ENCODE measurements at places on chromosomes 4 and X.

- no peak for DNase-seq
Measured at GRCh38 chrX:147646949-147647723, 264.6 kb upstream of the FMR1 start.

DNA sequence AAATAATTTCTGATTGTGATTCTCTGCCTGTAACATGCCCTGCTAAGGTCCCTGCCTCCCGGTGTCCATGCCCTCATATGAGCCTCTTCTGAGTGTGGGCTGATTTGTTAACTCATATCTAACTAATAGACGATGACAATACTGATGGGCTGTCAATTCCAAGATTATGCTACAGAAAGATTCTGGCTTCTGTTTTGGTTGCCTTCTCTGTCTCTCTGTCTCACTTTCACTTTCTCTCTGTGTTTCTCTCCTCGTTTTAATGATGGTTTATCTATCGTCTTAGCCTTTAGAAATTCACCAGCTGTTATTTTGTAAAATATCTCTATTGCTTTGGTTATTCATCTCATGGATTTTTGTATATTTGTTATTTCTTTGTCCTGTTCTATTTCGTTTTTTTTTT is 312.5 kb upstream of the ANXA10 start:
- DNase-seq, result no peak

DNA sequence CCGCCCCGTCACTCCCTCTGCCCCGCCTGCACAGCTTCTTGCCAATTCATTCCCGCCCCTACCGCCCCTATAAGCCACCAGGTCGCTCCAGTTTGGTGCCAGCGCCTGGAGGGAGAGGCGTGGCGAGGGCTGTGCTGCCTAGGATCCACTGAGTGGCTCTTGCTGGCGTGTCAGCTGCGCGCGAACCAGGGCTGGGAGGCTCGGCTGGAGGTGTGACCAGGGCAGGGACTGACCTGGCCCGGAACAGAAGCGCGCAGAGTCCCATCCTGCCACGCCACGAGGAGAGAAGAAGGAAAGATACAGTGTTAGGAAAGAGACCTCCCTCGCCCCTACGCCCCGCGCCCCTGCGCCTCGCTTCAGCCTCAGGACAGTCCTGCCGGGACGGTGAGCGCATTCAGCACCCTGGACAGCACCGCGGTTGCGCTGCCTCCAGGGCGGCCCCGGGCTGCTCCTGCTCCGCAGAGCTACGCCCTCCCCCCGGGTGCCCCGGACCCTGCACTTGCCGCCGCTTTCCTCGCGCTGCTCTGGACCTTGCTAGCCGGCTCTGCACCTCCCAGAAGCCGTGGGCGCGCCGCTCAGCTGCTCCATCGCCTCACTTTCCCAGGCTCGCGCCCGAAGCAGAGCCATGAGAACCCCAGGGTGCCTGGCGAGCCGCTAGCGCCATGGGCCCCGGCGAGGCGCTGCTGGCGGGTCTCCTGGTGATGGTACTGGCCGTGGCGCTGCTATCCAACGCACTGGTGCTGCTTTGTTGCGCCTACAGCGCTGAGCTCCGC is at the start of gene GPR78:
TSS of gene GPR78 (plus strand) at position 72 of the 773 bp plus-strand sequence. CDS start at position 663, 591 bp downstream.
- no peak for DNase-seq

- no peak for DNase-seq
Measured at GRCh38 chrX:149639568-149639967, 8.0 kb upstream of the TMEM185A start.

DNA sequence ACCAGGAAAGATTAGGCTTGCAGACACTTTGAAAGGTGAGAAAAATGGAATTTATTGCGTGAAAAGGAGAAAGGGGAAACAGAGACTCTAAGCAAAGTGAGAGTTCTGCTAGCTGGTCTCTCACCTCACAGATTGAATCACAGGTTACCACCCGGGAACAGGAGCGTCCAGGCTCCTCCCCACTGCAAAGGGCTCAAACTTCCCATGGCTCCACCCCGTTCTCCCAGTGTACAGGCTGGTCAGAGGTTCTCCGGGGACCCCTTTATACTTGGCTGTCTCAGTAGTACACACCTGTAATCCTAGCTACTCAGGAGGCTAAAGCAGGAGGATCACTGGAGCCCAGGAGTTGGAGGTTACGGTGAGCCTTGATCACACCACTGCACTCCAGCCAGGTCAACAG is 44.0 kb upstream of the ABCG2 start:
- no peak for DNase-seq

DNA sequence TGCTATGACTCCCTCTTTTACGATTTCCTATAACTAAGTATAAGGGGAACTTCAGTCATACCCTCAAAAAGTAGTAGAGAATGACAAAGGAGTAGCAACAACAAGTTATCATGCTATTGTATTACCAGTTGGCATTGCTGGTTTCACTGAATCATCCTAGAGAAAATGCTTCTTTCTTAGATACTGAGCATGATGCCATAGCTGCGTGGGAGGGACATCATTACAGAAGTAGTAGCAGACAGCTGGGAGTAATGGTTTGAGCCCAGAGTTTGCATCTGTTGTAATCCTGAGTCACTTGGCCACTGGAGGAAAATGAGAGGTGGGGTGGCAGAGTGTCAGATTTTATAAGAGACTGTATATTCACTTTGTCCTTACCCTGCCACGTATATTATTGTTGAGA is 38.6 kb downstream of the MTMR1 start:
- no peak for DNase-seq

GRCh38 chr4:4860600-4861389 is 1.3 kb downstream of the MSX1 start:
- DNase-seq, result no peak

DNA sequence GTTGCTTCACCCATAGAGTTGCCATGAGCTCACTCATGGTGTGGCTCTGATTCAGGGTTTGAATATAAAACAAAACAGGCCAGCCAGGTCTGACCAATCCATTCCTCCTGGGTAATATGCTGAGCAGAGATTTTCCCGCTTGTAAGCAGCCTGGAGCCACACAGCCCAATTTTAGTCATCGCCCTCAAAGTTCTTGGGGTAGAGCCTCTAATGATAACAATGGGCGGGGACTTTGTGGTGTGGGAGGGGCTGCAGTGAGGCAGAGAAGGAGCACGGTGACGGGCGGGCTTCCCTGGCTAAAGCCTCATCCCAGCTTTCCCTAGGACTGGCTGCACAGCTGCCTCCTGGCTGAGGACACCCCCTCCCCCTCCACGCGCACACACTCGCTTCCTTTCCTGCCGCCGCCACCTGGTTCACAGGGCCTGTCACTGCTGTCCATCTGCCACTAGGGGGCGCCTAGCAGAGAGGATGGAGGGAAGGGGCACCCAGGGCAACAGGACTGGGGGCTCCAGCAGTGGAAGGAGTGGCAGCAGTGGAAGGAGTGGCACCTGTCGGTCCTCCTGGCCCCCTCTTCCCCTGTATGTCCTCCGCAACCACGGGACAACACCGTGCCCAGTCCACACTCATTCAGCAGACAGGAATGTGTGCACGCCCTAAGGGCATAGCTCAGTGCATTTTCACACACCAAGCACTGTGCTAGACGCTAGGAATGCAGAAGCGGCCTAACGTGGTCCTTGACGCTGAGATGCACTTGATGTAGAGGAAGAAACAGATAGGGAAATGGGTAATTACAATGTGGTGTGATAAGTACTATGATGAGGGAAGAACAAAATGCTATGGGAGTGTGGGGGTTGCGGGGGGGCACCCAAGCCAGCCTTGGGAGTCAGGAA is 26.8 kb downstream of the PRPS1 start:
- peak; percentile 64 for DNase-seq

DNA sequence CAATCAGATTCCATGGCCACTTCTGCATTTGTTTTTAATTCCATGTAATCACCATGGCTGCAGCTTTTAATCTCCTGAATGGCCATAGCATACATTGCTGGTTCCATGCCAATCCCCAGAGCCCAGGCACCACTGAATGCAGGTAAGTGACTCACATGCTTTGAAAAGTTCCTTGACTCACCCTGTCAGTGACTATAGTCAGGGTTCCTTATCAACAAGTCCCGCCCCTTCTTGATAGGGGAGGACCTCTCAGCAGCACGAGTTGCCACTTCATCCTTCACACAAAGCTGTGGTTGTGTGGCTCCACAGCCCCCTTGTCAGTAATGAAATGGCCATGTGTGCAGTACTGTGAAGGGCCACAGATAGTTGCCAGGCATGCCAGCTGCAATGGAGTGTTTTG is 516.6 kb downstream of the PPARGC1A start:
- no peak for DNase-seq

DNA sequence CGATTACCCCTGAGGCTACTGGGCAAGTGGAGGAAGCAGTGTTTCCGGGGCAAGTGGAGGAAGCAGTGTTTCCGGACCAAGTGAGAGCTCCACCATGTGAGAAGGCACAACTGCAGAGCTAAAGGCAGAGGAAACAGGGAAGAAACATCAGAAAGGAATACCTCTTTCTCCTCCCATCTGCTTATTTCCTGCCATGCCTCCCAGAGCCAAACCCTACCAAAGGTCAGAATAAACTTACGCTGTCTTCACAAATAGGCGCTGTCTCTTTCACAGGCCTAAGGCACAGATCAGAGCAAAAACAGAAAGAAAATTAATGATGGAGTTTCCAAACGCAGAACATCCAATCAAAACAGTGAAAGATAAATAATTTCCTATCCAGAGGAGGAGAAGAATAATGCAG is 153.0 kb downstream of the ATOH1 start:
- DNase-seq, result no peak

DNA sequence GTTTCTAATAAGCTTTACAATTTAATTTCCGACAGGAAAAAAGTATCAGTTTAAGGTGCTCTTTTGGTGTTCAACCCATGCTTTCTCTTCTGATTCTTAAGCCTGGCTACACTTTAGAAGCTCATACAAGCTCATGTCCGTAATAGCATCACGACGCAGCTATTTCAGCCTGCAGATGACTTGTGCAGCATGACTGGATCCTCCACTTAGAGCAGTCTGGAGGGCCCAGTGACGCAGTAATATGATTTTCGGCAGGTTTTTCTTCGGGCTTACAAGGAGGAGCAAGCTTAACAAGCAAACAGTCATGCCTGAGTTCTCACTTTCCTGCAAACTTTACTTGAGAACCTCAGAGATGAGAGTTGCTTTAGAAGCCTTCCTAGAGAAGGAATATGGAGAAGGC is 85.3 kb upstream of the MAML3 start:
- no peak for DNase-seq

DNA sequence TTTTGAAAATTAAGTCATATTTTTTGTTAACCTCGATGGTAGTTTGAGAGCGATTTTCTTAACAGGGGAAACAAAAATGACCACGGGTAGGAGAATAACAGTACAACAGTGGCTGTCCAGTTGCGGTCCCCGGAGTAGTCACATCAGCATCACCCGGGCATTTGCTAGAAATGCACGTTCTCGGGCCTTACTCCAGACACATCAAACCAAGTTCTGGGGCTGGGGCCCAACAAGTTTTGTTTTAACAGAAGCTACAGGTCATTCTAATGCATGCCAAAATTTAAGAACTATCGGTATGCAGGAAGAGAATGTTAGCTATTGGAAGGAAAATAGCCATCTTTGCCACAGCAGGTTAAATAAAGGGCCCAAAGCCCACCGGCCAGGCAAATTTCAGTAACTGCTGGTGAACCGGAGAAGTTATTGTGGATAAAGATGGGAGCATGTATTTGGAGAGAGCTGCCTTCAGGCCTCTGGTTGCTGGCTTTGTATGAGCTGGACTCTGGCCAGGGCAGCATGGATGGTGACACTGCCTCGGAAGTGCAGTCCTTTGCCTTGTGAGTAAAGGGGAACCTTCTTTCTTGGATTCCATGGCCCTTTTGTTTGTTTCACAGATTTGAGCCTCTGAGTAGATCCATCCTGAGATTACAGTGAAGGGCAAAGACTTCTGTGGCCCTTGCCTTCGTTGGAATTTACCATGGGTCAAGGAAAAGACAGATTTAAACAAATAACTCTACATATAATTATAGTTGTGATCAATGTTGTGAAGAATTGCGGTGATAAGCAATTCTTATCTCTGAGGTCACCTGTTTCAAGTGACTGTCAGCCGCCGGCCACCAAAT is 62.1 kb downstream of the TBC1D14 start:
- no peak for DNase-seq

DNA sequence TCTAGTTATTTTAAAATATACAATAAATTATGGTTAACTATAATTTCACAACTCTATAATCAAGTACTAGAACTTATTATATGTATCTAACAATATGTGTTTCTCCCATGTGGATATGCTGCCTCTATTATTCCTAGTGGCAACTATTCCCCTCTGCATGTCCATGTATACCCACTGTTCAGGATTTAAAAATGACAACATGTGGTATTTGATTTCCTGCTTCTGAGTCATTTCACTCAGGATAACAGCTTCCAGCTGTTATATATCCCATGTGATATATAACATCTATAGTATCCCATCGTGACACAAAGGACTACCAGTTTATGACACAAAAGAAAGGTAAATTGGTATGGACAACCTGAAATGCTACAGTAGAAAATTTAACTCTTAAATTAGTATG is 167.4 kb upstream of the TACR3 start:
- DNase-seq, result no peak

DNA sequence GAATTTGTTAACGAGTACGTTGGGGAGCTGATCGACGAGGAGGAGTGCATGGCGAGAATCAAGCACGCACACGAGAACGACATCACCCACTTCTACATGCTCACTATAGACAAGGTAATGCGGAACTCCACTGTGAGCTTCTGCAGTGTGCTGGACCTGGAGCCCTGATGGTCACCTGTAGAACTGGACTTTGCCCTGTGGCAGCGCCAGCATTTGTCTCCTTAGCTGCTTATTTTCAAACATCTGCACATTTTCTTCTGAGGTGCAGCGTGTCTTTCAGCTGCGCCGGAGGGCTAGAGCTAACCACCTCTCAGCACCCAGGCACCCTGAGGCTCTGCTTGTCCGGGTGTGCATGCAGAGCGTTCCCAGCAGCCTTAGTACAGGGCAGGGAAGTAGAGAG is 47.7 kb downstream of the NELFA start:
- DNase-seq, result no peak

DNA sequence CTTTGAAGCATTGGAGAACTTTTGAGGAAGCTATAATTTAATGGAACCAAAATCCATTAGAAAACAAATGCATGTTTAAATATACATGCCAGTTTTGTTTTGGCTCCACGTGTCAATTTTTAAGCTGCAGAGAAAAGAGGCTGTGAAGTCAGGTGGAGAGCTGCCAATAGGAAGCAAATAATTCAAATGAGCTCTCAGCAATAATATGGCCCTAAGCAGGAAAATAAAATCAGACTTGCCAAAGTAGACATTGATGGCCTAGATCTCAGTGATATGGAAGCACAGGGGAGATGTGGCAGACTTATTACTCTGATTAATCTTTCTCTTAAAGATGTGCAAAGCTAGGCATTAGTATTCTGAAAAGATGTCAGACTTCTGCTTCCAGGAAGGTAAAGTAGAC is 769.8 kb upstream of the NDST4 start:
- DNase-seq, result no peak

DNA sequence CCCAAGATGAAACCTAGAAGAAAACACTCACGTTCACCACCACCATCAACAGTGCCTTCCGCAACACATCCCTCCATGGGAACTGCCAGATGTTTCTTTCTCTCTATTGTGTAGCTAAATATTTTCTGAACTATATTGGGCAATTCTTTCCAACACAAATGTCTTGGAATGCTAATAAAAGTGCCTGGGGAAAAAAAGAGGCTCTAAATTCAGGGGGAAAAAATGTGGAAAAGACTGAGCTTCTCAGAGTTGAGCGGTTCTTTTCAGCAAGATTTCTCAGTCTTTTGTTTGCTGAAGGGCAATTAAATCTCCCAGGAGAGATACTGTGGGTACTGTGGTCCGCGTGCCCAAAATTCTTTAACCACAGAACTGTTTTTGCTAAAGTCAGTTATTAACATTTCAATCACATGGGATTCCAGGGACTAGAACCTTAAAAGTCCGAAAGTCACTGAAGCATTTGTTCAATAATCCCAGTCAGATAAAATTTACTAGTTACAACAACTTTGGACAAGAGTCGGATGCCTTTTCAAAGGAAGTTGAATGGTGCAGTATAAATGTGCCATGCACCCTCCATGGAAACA is 51.9 kb upstream of the DHRSX start:
- DNase-seq, result no peak

GRCh38 chr4:187469627-187470026 is 525.9 kb upstream of the ZFP42 start:
- DNase-seq, result no peak

Measured in Peyer's patch (tissue), 4 donors.